OCI-LY7 (cell line): ENCODE measurements at places on chromosomes 5 and 9.

DNA sequence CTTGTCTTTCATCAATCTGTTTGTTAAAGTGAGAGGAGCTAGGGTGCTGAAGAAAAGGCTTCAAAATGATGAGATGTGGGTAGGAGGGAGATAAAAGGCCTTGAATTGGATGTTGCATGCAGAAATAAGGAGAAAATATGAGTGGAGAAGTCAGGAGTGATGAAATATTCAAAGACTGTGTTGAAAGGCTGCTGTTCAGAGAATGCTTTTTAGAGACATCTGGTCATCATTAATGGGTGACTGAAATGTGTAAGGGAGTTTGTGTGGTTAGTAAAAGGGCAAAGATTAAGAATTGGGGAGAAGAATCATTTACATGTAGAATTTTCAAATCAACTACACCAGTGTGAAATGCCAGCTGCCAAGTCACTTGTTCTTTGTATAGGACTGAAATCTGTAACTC, 383.9 kb downstream of the MAT2B start:
- no peak for DNase-seq

- DNase-seq: no peak
These were observed 85.4 kb upstream of the CPEB4 start for GRCh38 chr5:173802670-173803165.

DNA sequence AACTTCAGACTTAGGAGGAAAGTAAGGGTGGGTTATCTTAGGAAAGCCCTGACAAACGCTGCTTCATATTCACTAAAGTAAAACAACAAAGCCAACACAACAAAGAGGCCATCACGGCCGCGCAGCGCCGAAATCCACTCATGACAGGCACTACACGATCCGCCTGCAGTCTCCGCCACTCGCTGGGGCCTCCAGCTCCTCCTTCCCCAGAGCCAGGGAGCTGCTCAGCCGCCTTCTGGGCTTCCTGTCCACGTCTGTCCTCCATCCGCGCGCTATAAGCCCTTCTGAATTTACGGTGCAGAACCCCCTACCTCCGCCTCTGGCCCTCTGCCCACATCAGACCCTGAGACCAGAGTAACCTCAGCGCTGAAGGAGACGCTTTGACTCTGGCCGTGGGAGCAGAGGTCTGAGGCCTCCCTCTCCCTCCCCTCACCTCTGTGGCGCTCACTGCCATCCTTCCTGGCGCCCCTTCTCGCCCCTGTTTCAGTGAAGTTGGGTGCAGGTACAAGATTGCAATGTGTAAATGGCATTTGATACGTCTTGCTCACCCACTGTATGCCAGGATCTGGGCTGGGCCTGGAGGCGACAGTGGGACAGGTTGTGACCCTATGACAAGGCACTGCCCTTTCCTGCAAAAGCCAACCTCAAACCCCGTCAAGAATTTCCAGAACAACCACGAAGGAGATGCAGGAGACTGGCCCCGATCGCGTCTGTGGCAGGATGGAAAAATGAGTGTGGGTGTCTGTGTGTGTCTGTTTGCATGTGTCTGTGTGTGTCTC, 74.9 kb upstream of the PHYKPL start:
- DNase-seq: no peak

DNA sequence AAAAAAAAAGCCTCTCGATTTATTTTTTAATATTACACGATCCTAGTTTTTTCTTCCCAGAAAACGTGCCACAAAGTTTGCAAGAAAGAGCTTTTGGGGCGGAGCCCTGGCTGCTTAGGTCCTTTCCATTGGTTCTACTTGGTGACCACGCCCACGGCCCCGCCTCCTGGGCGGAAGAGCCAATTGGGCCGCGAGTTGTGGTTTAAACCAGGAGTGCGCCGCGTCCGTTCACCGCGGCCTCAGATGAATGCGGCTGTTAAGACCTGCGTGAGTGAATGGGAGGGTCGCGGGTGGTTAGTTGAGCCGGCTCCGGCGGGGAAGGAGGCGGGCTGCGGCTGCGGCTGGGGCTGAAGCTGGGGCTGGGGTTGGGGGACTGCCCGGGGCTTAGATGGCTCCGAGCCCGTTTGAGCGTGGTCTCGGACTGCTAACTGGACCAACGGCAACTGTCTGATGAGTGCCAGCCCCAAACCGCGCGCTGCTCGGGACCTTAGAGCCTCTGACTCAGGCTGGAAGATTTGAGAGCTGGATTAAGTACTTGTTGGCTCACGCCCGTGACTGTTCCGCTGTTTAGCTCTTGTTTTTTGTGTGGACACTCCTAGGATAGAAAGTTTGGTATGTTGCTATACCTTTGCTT, at the start of gene PTTG1:
TSS of gene PTTG1 (plus strand) at position 231 of the 634 bp plus-strand sequence. CDS start 458 bp downstream, outside the sequence.
- DNase-seq: peak; percentile 97

- DNase-seq: no peak
These were observed 116.4 kb downstream of the APBA1 start for GRCh38 chr9:69555802-69556201.

- DNase-seq: no peak
These were observed 92.6 kb downstream of the EFNA5 start for GRCh38 chr5:107578051-107578635.

GRCh38 chr5:59007460-59008063, 424.7 kb downstream of the RAB3C start:
- peak; percentile 16 for DNase-seq
